ENCODE measurements at places on chromosomes 3 and 15. TPM values are rescaled to one million over a fixed set of nuclear protein-coding genes. Genes with fewer than 3 reads are reported as not detected.

DNA sequence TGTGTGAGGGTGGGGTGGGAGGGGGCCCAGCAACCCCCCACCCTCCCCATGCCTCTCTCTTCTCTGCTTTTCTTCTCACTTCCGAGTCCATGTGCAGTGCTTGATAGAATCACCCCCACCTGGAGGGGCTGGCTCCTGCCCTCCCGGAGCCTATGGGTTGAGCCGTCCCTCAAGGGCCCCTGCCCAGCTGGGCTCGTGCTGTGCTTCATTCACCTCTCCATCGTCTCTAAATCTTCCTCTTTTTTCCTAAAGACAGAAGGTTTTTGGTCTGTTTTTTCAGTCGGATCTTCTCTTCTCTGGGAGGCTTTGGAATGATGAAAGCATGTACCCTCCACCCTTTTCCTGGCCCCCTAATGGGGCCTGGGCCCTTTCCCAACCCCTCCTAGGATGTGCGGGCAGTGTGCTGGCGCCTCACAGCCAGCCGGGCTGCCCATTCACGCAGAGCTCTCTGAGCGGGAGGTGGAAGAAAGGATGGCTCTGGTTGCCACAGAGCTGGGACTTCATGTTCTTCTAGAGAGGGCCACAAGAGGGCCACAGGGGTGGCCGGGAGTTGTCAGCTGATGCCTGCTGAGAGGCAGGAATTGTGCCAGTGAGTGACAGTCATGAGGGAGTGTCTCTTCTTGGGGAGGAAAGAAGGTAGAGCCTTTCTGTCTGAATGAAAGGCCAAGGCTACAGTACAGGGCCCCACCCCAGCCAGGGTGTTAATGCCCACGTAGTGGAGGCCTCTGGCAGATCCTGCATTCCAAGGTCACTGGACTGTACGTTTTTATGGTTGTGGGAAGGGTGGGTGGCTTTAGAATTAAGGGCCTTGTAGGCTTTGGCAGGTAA is 8.1 kb downstream of the FAM131A start:
- DNase-seq, result peak; percentile 84
- H3K36me3 ChIP-seq, result peaks cover 4% of the 10 kb centered on the region
- peaks cover 11% of the 10 kb centered on the region for H3K4me1 ChIP-seq
- H3K4me3 ChIP-seq, result no peak overlapping the region
- H3K27ac ChIP-seq, result no peak overlapping the region

- H3K4me3 ChIP-seq, result no peak overlapping the region
- H3K27ac ChIP-seq, result no peak overlapping the region
- no peaks in the 10 kb centered on the region for H3K36me3 ChIP-seq
- DNase-seq, result no peak
- H3K27me3 ChIP-seq, result no peaks in the 10 kb centered on the region
- H3K4me1 ChIP-seq, result no peaks in the 10 kb centered on the region
Observed at GRCh38 chr3:21839592-21839991, 88.6 kb upstream of the ZNF385D start.

GRCh38 chr15:40137303-40138200 is 23.3 kb upstream of the BUB1B start:
- peaks cover 24% of the 10 kb centered on the region for H3K4me1 ChIP-seq
- no peaks in the 10 kb centered on the region for H3K27me3 ChIP-seq
- no peak for DNase-seq
- H3K4me3 ChIP-seq, result no peak overlapping the region

DNA sequence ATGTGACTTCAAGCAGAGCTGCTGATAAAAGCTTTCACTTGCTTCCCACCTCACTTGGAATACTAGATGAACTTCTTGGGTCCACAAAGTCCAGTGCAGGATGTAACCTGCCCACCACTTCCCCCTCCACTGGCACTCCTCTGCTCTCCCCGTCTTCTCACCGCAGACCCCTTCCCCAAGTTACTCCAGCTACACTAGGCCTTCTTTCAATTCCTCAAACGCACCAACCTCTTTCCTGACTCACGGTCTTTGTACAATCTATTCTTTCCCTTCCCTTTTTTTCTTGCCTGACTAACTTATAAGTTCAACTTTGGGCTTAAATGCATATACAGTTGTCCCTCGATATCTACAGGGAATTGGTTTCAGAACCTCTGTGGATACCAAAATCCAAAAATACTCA is 5.2 kb upstream of the ATP13A3 start:
- H3K27me3 ChIP-seq, result peaks cover 1% of the 10 kb centered on the region
- H3K36me3 ChIP-seq, result no peaks in the 10 kb centered on the region
- peaks cover 77% of the 10 kb centered on the region for H3K4me1 ChIP-seq
- H3K27ac ChIP-seq, result no peak overlapping the region

- H3K27me3 ChIP-seq, result no peaks in the 10 kb centered on the region
- H3K27ac ChIP-seq, result no peak overlapping the region
- no peaks in the 10 kb centered on the region for H3K4me1 ChIP-seq
- DNase-seq, result no peak
- H3K36me3 ChIP-seq, result no peaks in the 10 kb centered on the region
- H3K4me3 ChIP-seq, result no peak overlapping the region
Observed at GRCh38 chr3:46695962-46696894, 2.7 kb upstream of the ALS2CL start.

DNA sequence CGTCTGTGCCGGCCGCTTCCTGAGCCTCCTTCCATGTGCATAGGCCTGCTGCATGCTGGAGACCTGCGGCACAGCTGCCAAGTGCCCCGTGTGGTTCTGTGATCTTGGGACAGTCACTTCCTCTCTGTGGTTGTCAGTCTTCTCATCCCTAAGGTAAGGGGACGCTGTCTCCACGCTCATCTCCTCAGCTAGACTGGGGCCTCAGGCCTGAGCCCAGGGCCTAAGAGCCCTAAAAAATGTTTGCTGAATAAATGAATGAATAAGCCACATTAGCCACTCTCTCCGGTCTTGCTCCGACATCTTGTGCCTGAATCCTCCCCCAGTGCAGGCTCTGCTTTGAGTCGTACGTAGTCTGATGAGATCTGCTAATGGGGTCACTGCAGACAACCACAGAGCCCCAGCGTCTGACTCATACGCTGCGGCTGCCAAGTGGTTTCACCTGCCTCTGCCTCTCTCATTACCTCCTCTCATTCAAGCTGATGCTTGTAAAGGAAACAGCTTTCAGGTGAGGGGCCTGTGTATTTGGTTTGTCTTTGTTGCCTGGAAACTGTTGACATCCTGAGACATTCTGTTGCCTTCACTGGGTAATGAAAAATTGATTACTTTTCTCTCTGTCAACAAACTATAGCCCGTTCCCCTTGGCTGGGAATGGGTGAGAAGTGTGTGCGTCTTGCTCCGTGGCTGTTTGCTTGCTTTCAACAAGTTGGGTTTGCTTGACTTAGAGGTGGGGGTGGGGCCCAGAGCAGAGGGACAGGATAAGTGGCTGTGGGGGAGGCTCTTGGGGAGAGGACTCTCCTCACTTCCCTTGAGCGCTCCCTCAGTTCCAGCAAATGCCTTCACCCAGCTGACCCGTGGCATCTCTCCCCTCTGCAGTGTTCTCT is 15.9 kb downstream of the RPLP1 start:
- no peak overlapping the region for H3K4me3 ChIP-seq
- H3K4me1 ChIP-seq, result peaks cover 4% of the 10 kb centered on the region
- DNase-seq, result no peak

GRCh38 chr15:28912422-28912821 is 26.6 kb downstream of the APBA2 start:
- H3K4me1 ChIP-seq, result no peaks in the 10 kb centered on the region
- H3K27me3 ChIP-seq, result no peaks in the 10 kb centered on the region
- H3K27ac ChIP-seq, result no peak overlapping the region
- DNase-seq, result no peak
- no peak overlapping the region for H3K4me3 ChIP-seq

DNA sequence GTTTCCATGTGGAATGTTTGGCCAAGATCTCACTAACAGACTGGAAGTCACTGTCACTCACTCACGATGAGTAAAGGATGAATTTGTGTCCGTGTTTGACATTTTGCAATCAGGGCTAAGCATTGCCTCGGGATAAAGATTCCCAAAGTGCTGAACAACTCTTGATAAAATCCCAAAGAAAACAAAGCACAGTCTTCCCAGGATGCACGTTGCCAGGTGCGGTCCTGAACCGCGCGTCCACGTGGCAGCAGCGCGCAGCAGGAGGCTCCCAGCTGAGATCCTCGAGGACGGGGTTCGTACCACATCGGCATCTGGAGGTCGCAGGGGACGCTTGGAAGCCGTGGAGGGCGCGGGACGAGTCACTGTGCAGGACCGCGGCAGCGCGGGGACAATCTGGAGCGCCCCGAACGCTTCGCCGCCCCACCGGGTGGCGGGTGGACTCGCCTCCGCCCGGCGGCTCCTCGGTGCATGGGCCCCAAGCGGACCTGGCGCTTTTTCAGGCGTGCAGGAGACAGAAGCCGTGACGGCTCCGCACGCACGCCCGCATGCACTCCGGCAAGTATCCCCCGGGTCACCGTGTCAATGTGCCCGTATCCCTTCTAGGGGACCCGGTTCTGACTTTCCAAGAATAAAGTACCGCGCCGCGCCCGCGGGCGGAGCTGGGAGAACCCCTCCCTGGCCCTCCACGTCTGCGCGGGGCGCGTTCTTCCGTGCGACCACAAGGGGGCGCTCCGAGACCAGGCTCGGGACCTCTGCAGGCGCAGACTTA is 17.7 kb downstream of the CPN2 start:
- no peaks in the 10 kb centered on the region for H3K36me3 ChIP-seq
- H3K27me3 ChIP-seq, result no peaks in the 10 kb centered on the region
- DNase-seq, result peak; percentile 77
- peak overlapping the region; percentile 87 for H3K27ac ChIP-seq

- H3K27me3 ChIP-seq, result no peaks in the 10 kb centered on the region
- no peaks in the 10 kb centered on the region for H3K4me1 ChIP-seq
- no peaks in the 10 kb centered on the region for H3K36me3 ChIP-seq
Observed at GRCh38 chr3:186965141-186965879, 35.0 kb downstream of the ST6GAL1 start.

DNA sequence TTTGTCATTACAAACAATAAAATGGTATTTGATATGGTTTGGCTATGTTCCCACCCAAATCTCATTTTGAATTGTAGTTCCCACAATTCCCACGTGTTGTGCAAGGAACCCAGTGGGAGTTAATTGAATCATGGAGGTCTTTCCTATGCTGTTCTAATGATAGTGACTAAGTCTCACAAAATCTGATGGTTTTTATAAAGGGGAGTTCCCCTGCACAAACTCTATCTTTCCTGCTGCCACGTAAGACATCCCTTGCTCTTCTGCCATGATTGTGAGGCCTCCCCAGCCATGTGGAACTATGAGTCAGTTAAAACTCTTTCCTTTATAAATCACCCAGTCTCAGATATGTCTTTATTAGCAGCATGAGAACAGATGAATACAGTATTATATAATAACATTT is 15.4 kb upstream of the AADAC start:
- no peak overlapping the region for H3K4me3 ChIP-seq
- peaks cover 19% of the 10 kb centered on the region for H3K4me1 ChIP-seq
- no peaks in the 10 kb centered on the region for H3K27me3 ChIP-seq
- H3K36me3 ChIP-seq, result no peaks in the 10 kb centered on the region
- DNase-seq, result no peak
- H3K27ac ChIP-seq, result no peak overlapping the region

- no peak overlapping the region for H3K4me3 ChIP-seq
- H3K27me3 ChIP-seq, result no peaks in the 10 kb centered on the region
- H3K4me1 ChIP-seq, result peaks cover 75% of the 10 kb centered on the region
- DNase-seq, result no peak
Observed at GRCh38 chr15:68301301-68301700, 23.8 kb downstream of the FEM1B start.

DNA sequence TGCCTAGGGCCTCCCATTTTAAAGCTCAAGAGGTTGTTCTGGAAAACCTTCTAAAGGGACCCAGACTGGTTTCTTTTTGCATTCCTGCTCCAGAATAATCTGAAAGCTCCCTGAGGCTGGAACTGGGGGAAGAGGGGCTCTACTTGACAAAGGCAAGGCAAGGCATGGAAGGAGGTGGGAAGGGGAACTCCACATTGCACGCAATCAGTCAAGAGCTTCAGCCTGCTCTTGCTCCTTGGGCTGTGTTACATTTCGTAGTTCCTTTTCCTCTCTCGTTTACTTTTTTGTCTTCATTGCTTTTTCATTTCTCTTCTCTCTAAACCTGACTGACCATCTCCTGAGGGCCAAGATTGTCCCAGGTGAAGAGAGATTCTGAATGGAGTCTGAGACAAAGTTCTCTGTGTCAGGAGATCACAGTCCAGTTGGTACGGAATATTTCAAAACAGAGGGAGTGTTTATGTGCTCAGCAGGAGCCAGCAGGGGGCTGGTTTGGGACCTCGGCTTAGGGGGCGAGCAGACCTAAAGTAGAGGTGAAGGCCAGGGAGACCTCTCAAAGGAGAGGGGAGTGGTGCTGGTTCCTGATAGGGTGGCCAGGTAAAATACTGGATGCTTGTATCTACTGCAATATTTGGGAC is 6.0 kb upstream of the KCTD6 start:
- no peaks in the 10 kb centered on the region for H3K36me3 ChIP-seq
- H3K4me3 ChIP-seq, result peak overlapping the region; percentile 38
- DNase-seq, result peak; percentile 25
- peaks cover 80% of the 10 kb centered on the region for H3K4me1 ChIP-seq
- peaks cover 2% of the 10 kb centered on the region for H3K27me3 ChIP-seq

DNA sequence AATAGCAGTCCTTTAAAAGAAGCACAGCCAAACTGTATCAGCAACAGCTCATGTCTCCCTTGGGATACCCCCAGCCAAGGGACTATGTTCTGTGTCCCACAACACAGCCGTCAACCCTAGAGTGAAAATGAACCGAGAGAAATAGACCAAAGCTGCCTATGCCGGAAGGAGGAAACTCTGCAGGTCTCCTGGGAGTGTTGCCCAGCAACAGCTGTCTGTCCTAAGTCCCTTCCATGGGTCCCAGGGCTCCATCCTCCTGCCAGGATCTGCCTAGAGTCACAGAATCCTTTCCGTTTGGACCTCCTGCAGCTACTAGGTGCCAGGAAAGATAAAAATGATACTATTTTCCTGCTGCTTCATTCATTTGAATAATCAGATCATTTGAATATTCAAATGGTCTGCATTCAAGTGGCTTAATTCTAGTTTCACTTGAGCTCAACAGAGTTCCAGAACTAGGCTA is 53.1 kb downstream of the TRANK1 start:
- H3K27ac ChIP-seq, result no peak overlapping the region
- no peaks in the 10 kb centered on the region for H3K27me3 ChIP-seq
- no peak overlapping the region for H3K4me3 ChIP-seq
- no peak for DNase-seq

GRCh38 chr3:138442433-138442832 is 8.0 kb downstream of the ESYT3 start:
- H3K4me1 ChIP-seq, result peaks cover 24% of the 10 kb centered on the region
- no peak overlapping the region for H3K27ac ChIP-seq
- DNase-seq, result peak; percentile 59
- no peak overlapping the region for H3K4me3 ChIP-seq
- H3K36me3 ChIP-seq, result no peaks in the 10 kb centered on the region
- no peaks in the 10 kb centered on the region for H3K27me3 ChIP-seq

GRCh38 chr3:1734494-1735122 is 364.1 kb upstream of the CNTN4 start:
- no peaks in the 10 kb centered on the region for H3K27me3 ChIP-seq
- H3K27ac ChIP-seq, result no peak overlapping the region
- H3K36me3 ChIP-seq, result no peaks in the 10 kb centered on the region
- H3K4me3 ChIP-seq, result no peak overlapping the region
- no peak for DNase-seq

Gene CIDEC
- total RNA-seq, result 2.8 TPM

Gene SUCLG2
- 64.9 TPM for total RNA-seq

Gene CLDN11
- 4.9 TPM for total RNA-seq

Gene LDHAL6B
- not detected for total RNA-seq

Gene CERS3
- total RNA-seq, result not detected

Gene PPP1R14D
- total RNA-seq, result 0.53 TPM

Gene ZDHHC3
- total RNA-seq, result 44.1 TPM

Gene IDH2
- 121 TPM for total RNA-seq

Gene TEX55
- total RNA-seq, result not detected

Gene ZNF148
- 36.1 TPM for total RNA-seq

Gene CA12
- total RNA-seq, result 0.08 TPM

Measured in HepG2 (cell line).